Naive thymus-derived CD4-positive, alpha-beta T cell (primary cell): ENCODE measurements at places on chromosomes 16 and 17. TPM values are rescaled to one million over a fixed set of nuclear protein-coding genes. Genes with fewer than 3 reads are reported as not detected.

GRCh38 chr17:74639704-74640151 is 16.2 kb upstream of the CD300E start:
- no peak for DNase-seq

DNA sequence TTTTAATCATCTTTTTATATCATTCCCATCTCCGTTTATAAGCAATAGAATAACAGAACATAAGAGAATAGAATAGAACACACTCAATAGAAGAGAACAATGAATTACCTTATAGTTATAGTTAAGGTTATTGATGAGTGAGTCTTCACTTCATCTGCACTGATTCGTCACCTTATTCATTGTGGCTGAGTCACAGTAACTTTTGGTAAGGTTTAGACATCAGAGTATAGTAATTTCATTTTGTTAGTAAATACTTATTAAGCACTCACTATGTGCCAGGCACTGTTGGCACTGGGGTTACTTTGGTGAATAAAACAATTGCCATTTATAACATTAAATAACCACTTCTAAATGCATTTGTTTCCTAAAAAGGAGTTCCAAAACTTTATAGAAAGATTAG is 22.5 kb downstream of the PHKB start:
- DNase-seq, result no peak

- DNase-seq, result no peak
Observed at GRCh38 chr17:43578699-43579565, 32.8 kb upstream of the ETV4 start.

DNA sequence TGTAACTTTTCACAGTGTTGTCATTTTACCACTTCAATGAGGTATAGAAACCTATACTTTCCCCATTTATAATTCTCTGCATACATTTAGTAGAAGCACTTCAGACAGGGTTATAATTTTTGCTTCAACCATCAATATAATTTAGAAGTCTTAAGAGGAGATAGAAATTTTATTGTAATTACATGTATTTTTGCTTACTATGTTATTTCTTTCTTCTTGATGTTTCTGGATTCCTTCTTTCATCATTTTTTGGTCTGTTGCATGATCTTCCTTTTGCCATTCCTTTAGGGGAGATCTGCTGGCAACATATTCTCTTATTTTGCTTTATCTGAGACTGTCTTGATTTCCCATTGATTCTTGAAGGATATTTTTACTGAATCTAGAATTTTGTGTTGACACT is 31.1 kb downstream of the SPECC1 start:
- no peak for DNase-seq

DNA sequence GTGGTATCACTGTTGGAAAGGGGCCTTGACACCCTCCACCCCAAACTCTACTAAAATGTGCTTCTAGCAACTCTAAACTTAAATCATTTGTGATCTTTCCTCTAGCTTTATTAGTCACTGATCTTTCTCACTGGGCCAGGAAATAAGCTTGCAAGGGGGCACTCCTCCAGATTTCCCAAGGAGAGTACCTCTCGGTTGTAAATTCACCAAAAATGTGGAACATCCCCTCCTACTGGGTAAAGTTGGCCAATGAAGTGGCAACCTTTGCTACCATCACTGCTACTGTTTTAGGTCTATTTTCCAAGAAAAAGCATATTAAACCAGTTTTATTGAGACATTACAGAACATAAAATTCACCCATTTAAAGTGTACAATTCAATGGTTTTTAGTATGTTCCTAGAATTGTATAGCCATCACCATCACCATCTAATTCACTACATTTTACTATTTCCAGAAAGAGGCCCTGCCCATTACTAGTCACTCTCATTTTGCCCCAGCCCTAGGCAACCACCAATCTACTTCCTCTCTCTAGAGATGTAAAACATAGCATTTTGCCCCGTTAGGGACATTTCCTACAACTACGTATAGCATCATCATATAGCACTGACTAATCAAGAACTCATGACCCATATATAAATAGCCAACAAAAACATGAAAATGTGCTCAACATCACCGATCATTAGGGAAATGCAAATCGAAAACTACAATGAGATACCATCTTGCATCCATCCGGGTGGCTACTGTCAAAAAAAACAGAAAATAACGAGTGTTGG is 44.6 kb upstream of the ADCY9 start:
- DNase-seq, result no peak

DNA sequence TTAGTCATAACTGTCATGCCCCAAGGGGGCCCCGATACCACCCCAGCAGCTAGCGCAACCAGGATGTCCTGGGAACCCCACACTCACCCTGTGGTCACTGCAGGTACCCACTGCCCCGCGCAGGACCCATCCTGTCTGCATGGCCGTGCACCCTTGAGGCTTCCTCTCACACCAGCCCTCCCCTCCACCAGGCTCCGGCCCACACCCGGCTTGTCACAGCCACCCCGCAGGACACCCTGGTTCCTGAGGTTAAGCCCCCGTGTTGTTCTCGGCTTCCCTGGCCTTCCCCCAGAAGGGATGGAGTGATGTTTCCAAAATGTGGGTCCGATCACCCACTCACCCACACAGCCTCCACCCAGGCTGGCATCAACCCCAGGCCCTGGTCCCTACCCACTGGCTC is 7.5 kb downstream of the DNASE1L2 start:
- DNase-seq, result no peak

DNA sequence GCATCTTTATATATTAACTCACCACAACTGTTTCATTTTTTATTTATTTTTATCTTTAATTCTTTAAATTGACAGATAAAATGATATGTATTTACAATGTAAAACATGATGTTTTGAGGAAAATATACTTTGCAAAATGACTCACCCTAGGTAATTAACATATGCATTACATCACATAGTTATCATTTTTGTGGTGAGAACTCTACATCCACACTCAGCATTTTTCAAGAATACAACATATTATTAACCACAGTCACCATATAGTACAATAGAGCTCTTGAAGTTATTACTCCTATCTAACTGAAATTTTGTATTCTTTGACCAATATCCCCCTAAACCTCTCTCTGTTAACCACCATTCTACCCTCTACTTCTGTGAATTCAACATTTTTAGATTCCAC is 194.7 kb upstream of the KIF2B start:
- no peak for DNase-seq

GRCh38 chr17:73941919-73942530 is 261.5 kb upstream of the RPL38 start:
- no peak for DNase-seq

- no peak for DNase-seq
Observed at GRCh38 chr17:28511858-28512461, 5.8 kb downstream of the FOXN1 start.

- no peak for DNase-seq
Observed at GRCh38 chr17:8420041-8420934, 15.4 kb upstream of the NDEL1 start.

- no peak for DNase-seq
Observed at GRCh38 chr16:50314665-50315064, 48.3 kb downstream of the ADCY7 start.

Gene PSMC3IP
- total RNA-seq, result 6.0 TPM

Gene KRT20
- not detected for total RNA-seq

Gene CDH5
- not detected for total RNA-seq
